ENCODE measurements at places on chromosomes 2 and 18.

DNA sequence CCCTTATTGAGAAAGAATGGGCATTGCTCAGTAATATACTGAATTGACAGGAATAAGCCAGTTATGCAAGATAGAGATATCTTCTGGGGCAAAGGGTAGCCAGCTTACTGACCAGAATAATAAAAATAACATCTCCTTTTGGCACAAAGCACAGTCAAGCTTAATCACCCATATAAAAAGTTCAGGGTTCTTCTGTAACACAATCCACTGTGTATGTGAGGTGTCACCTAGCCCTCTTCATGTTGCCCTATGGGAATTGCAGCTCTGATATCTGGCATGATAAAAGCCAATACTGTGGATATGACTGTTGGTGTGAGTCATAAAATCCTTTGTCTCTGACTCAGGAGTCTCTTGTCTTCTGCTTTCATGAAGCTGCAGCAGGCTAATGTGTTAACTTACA, 90.8 kb downstream of the DSEL start:
- DNase-seq, result no peak

GRCh38 chr18:61362511-61362910, 29.3 kb downstream of the CDH20 start:
- DNase-seq, result no peak

- DNase-seq, result no peak
These were observed 31.3 kb upstream of the TOGARAM2 start for GRCh38 chr2:28949617-28950305.

DNA sequence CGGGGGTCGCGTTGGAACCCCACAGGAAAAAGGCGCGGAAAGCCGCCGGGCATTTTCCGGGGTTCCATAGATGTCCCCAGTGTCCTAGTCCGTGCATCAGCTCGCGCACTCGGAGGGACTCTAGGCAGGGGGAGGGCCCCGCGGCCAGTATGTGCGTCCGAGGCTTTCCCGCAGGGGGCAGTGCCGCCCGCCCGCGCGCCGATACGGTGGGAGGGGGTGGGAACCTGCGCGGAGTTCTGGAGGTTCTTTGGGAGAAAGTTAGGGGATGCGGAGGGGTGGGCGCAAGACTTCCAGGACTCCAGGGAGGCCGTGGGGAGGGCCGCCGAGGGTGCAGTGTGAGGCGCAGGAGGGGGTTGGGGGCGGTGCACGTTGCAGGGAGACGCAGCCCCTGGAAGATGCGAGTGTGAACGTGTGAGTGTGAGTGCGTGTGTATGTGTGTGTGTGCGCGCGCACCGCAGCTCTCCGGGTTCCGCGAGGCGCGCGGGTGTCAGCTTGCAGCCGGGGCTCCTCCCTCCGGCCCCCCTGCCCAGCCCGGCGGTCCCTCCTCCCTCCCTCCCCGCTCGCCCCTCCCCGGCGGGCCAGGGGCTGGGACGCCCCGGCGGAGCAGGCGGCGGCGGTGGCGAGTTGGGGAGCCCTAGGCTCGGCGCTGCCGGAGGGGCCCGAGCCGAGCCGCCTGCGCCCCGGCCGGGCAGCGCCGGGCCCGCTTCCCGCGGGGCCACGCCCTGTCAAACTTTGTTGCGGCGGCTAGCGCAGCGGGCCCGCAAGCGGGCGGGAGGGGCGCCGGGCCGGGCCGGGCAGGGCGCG, at the start of gene TCF7L1:
Gene TCF7L1 (plus strand): TSS at position 559 of the 804 bp plus-strand sequence. CDS start 293 bp downstream, outside the sequence.
- peak; percentile 38 for DNase-seq

DNA sequence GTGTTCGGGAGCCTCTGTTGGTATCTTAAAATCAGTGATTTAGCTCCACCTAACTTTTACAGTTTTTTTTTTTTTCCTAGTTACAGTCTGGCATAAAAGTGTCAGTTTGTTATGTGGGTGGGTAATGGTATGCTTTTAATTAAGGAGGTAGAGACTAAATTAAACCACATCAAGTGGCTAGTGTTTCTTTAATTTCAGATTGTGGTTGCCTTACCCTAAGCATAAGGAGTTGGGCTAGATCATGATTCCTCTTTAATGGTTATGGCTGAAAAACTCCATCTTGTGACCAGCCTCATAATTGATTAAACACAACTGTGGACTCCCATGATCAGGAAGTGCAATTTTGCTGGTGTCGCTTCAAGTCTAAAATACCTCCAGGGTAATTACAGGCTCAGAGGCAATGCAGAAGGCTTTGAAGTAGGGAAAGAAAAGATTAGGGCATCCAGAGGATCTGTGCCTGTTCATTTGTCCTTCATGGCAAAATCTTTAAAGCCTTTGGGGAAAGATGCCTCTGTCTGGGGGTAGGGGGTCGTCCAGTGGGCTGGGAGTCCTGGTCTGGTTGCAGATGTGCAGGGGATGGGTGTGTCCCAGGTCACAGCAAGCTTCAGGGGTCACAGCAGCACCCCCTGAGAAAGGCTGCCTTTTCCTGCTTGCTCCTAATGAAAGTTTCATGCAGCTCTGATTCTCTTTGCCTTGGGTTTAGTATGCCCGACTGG, 579.2 kb downstream of the BCL11A start:
- DNase-seq, result peak; percentile 47

DNA sequence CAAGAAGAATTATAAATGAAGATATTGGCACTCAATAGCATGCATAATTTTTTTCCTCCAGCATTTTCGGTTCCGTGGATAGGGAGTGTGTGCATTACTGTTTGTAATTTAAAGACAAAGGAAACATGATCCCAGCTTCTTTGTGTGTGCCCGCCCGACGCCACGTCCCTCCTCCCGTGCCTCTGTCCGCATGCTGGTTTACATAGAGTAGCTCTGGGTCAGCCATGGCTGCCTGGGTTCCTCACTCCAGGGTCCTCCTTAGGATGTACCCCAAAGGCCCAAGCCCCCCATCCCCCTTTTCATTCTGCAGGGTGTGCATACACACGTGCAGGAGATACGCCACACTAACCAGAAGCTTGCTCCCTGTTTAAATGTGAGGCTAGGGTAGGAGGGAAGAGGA, 214.7 kb downstream of the KLHL29 start:
- peak; percentile 75 for DNase-seq

DNA sequence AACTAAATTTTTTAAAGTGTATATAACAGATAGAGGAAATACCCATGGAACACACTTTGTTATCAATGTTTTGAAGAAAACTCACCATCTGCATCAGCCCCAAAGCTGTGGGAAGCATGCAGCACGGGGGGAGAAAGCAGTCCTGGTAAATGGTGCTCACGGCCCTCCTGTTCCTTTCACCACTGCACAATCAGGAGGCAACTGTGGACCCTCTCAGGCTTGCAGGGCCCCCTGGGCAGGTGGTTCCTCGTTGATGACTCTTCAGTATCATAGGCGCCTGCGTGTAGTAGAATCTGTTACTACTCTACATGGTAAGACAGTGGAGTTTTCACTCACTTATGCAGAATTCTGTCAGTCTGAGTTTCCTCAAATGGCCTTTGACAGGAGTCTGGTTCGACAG, 4.9 kb upstream of the CNDP1 start:
- no peak for DNase-seq

GRCh38 chr2:238669046-238669445, 178.8 kb upstream of the TWIST2 start:
- no peak for DNase-seq

- DNase-seq, result no peak
These were observed 203.2 kb upstream of the CYP26B1 start for GRCh38 chr2:72350852-72351251.

GRCh38 chr2:226777611-226778010, 22.0 kb downstream of the IRS1 start:
- no peak for DNase-seq

Measured in NCI-H1417 (cell line).